NCI-H1092 (cell line): ENCODE measurements at places on chromosomes 4 and X.

GRCh38 chrX:19840899-19841648 lies 46.3 kb downstream of the SH3KBP1 start:
- no peak for DNase-seq

DNA sequence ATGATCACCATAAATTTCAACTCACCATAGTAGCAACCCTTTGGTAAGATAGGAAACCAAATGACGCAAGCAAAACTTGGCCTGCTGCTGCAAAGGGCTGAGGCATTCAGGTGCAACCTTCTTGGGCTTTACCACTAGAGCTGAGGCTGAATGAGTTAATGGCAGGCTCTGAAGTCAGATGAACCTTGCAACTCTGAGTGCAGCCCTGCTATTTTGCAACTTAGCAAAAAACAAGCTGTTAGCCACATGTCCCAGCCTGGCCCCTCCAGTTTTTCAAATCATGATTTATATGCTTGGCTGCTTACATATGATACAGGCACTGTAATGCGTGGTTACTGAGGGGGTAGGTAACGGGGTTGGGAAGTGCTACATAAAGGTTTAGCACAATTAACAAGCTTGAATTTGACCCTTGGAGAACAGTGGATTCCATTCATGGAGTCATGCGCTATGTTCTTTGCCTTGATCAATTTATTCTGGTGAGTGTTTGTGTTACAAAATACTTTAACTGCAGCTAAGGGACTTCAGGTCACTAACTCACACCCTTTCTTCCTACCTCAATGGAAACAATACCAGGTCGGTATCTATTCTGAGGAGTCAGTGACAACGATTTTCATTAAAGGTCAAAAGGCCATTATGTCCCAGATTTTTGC lies 80.5 kb upstream of the PPARGC1A start:
- DNase-seq: no peak

DNA sequence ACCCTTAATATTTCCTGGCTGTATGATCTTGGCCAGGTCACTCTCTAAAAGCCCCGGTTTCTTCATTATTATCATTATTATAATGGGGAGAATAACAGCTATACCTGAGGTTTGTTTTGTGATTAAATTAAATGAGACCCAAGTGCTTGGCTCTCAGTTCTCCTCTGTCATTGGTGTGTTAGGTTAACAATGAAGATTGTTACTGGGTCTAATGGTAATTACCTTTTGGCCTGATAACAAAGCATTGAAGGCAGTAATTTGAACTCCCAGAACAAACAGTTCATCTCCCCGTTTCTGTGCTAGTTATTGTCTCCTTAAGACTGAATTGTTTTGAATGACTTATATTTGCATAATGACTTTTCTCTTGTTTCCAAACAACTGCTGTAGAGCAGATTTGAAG lies 6.8 kb upstream of the ANAPC4 start:
- DNase-seq: no peak

- no peak for DNase-seq
Measured at GRCh38 chrX:154749856-154750255, 1.0 kb downstream of the GAB3 start.

DNA sequence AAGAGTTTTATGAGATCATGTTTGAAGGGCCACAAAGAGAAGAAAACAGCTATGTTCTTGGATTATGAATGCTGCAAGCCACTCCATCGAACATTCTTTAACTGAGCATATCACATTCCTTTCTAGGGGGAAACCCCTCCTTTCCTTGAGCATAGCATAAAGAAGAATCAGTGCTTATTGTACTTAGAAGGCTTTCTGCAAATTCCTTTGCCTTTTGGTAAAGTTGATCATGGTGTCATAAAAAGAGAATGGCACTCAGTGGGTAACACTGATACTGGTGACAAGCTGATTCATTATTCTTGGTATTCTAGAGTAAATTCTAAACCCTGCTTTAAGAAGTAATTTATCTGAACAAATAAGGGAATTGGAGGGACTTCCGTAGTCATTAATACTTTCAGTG lies 88.5 kb upstream of the GPR34 start:
- DNase-seq: no peak
